ENCODE measurements at places on chromosomes 2 and 18. TPM values are rescaled to one million over a fixed set of nuclear protein-coding genes. Genes with fewer than 3 reads are reported as not detected.

XDH gene
- 57.9 TPM for total RNA-seq

KYNU gene
- total RNA-seq = 4.6 TPM

CCDC68 gene
- total RNA-seq = 109 TPM

CCDC178 gene
- not detected for total RNA-seq

SP9 gene
- total RNA-seq = not detected

SLC9A2 gene
- 151 TPM for total RNA-seq

ZSWIM2 gene
- total RNA-seq = not detected

FBXO36 gene
- 0.60 TPM for total RNA-seq

IL1R1 gene
- total RNA-seq = 58.0 TPM

CCT4 gene
- total RNA-seq = 41.0 TPM

DSC3 gene
- 0.14 TPM for total RNA-seq

RGPD3 gene
- 0.75 TPM for total RNA-seq

SCYGR4 gene
- not detected for total RNA-seq

UBE2E3 gene
- total RNA-seq = 64.7 TPM

RTP5 gene
- not detected for total RNA-seq

NTSR2 gene
- total RNA-seq = not detected

SERTAD2 gene
- total RNA-seq = 5.4 TPM

HAAO gene
- 4.0 TPM for total RNA-seq

OTX1 gene
- total RNA-seq = not detected

KIF1A gene
- 0.40 TPM for total RNA-seq

SLC4A3 gene
- total RNA-seq = 0.32 TPM

LCT gene
- not detected for total RNA-seq

SCN1A gene
- not detected for total RNA-seq

FAM98A gene
- 27.5 TPM for total RNA-seq

CHPF gene
- 54.6 TPM for total RNA-seq

POTEI gene
- total RNA-seq = not detected

ALS2 gene
- total RNA-seq = 61.1 TPM
